Inflammatory macrophage (primary cell): ENCODE measurements at places on chromosomes 2 and 18.

DNA sequence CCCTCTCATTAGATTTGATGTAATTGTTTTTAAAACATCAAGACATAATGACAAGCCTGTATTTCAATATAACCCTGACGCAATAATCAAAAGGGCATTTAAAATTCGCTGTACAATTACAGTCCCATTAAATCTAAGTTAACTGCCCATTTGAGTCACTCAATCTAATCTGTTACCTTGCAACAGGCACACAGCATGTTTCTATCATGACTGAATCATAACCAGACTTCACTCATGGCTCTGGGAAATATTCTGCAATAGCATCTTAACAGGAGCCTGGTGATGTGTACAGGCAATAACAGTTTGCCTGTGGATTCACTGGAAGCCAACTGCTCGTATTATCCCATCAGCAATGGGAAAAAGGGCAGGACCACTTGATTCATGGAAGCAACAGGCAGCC lies 142.3 kb upstream of the NCKAP5 start:
- no peak for DNase-seq

DNA sequence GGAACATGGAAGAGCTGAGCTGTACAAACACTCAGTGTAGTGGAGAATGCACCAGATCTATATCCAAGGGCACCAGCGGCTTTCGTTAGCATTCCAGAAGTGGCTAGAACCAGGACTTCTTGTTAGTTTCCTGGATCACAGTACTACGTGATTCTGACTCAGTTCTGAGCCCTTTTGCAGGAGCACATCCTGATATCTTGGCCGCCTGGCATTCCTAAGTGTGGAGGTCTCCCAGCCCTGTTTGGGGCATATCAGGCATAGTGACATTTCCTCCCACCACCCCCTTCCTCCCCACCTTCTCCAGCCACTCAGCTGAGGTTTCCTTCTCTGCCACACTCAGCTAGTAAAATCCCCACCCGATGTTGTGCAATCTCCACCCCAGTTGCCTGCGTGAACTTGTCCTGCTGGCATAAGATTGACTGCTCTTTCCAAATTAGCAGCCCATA lies 63.4 kb downstream of the BMP10 start:
- peak; percentile 71 for DNase-seq

GRCh38 chr2:30654404-30654803 lies 152.8 kb downstream of the CAPN13 start:
- no peak for DNase-seq

DNA sequence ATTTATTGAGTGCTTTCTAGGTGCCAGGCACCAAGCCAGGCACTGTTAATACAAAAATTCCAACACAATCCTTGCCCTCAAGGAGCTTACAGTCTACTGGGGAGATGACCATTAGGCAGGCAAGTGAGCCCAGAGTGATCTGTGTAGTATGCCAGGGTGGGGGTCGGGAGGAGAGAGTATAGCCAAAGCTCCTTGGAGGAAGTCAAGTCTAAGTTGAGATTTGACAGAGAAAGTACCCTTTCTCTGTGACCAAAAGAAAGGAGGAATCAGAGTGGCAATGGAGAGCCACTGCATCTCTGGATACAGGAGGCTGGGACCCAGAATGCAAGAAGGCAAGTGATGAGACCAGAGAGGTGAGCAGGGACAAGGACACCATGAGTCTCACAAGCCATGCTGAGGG lies 7.5 kb downstream of the ANKRD53 start:
- no peak for DNase-seq

GRCh38 chr2:12637754-12638153 lies 79.0 kb upstream of the TRIB2 start:
- no peak for DNase-seq

GRCh38 chr2:68387408-68388350 lies 22.6 kb downstream of the PLEK start:
- peak; percentile 91 for DNase-seq

GRCh38 chr2:232927793-232928550 lies 57.9 kb downstream of the SNORC start:
- no peak for DNase-seq

DNA sequence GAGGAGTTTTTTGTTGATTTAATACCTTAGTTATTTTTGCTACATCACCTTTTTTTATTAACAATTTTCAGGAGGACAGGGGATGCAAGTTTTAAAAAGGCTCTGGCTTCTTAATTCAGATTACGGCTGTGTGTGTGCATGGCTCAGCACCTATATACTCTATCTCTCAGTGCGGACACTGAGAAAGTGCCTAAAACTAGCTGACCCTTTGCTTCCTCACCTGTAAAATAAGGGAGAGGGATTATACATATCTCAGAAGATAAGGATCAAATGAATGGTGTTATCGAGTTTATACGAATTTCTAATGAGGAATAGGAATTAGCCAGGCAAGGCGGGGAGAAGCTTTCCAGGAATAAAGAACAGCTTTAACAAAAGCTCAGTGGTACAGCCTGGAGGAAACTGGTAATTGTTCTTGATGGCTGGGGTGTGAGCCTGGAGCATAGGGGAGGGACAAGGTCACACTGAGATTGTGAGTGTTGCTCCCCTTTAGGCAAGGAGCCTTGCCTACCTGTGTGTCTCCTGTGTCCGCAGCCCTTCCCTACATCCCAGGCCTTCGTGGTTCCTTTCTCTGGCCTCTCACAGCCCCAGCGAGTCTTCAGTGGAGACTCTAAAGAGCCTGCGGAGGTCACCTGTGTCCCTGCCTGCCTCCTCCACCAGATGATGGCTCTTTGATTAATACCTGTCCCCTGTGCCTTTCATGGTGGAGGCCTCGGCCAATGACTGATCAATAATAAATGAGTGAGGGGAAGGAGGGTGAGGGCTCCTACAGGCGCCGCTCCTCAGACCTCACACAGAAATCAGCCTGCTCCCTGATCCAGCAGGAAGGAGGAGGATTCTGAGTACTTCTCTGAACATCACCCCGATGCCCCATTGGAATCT lies 92.7 kb downstream of the DDX1 start:
- DNase-seq = no peak

DNA sequence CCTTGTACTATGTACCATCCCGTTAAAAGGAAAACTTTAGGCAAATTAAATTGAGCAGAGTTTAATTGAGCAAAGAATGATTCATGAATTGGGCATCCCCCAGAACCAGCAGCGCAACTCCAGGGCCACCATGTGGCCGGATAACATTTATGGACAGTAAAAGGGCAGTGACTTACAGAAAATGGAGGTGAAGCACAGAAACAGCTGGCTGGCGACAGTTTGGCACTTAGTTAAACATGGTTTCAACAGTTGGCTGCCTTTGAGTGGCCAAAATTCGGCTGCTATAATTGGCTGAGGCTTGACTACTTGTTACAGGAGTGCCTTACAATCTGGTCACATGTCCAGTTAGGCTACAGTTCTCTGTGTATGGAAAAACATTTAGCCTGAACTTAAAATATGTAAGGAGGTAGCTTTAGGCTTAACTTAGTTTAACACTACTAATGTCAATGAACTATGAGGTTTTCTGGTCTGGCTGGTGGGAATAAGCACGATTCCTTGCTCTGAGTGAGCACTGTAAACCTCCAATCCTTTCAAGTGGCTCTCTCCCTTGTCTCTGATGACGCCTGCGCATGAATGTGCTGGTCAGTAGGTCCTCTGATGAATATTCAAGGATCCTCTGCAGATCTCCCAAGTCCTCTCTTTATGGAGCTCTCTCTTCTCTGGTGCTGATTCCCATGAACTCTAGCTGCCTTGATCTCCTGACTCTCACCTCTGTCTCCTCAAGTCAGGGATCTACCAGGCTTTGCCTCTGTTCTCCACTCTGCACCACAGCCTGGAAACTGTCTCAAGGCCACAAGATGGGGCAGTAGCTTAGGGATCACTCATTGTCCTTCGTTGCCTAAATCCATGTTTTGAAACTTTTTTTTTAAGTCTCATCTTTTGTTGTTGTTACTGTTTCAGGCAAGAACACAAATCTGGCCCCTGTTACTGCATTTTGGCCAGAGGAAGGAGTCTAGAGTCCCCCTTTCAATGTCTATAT lies 24.4 kb upstream of the RAB31 start:
- DNase-seq = peak; percentile 82

DNA sequence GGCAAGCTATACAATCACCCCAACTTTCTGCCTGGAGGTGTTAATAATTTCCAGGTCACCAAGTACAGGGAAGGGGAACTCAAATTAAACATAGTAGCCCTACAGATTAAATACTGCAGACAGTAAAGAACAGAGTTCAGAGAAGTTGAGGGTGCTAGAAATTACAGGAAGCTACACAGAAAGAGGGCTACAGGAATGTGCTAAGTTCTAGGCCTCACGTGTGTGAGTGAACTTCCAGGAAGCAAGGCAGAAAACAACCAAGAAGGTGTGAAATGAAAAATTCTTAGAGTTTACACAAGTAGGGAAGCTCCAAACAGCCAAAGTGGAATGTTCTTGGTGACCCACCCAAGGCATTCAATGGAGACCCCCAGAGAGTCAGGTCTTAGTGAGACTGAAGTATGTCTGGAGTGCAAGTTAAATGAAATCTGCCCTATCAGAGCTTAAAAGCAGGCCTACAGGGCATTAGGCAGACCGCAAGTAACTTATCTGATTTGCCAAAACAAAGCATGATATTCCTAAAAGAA lies 58.1 kb upstream of the RNU4ATAC start:
- DNase-seq = no peak
